Lung (tissue), 17 donors: ENCODE measurements at places on chromosomes 6 and 20. TPM values are rescaled to one million over a fixed set of nuclear protein-coding genes. Genes with fewer than 3 reads are reported as not detected.

Gene PRELID3B
- 48.7 TPM for total RNA-seq

Gene ERVFRD-1
- total RNA-seq: 0.18 TPM

Gene MYLK2
- 0.28 TPM for total RNA-seq

Gene ANKEF1
- total RNA-seq: 8.4 TPM

Gene OR2B6
- not detected for total RNA-seq

Gene SYCP2
- 6.7 TPM for total RNA-seq

Gene SLA2
- 1.6 TPM for total RNA-seq

Gene SLC4A11
- 8.8 TPM for total RNA-seq

Gene SNAI1
- total RNA-seq: 0.74 TPM

Gene BANF2
- total RNA-seq: not detected

Gene ANKRD66
- total RNA-seq: 11.3 TPM

Gene MATN4
- total RNA-seq: 0.46 TPM

Gene IMPG1
- not detected for total RNA-seq

Gene SLC17A3
- total RNA-seq: not detected

Gene PPP1R3G
- 0.58 TPM for total RNA-seq

Gene SPTLC3
- total RNA-seq: 23.2 TPM

Gene NKX2-2
- total RNA-seq: not detected

Gene WFDC12
- total RNA-seq: 2.1 TPM

Gene TLDC2
- 0.67 TPM for total RNA-seq

Gene PSORS1C1
- 2.6 TPM for total RNA-seq

Gene AKAP12
- total RNA-seq: 27.9 TPM

Gene ZC2HC1B
- 0.28 TPM for total RNA-seq

Gene ZNF343
- 14.8 TPM for total RNA-seq

Gene THBD
- total RNA-seq: 101 TPM

Gene HMGCLL1
- 14.8 TPM for total RNA-seq

Gene TNFRSF6B
- 19.8 TPM for total RNA-seq

Gene TRIM15
- total RNA-seq: not detected

Gene FOXA2
- total RNA-seq: 39.5 TPM

Gene NEDD9
- total RNA-seq: 158 TPM

Gene TRAPPC3L
- 0.28 TPM for total RNA-seq

Gene MEP1A
- total RNA-seq: 0.09 TPM

Gene HTR1B
- not detected for total RNA-seq

Gene TRIM10
- 0.06 TPM for total RNA-seq

Gene CYP21A2
- 0.43 TPM for total RNA-seq

Gene TPBG
- 10.0 TPM for total RNA-seq

Gene PNISR
- 354 TPM for total RNA-seq
